Activated CD8-positive, alpha-beta memory T cell treated with anti-CD3 and anti-CD28 coated beads for 1 hour (primary cell): ENCODE measurements at places on chromosomes 4 and X.
A peak's percentile ranks its signal among the peaks of the same experiment; 100 is the strongest.

DNA sequence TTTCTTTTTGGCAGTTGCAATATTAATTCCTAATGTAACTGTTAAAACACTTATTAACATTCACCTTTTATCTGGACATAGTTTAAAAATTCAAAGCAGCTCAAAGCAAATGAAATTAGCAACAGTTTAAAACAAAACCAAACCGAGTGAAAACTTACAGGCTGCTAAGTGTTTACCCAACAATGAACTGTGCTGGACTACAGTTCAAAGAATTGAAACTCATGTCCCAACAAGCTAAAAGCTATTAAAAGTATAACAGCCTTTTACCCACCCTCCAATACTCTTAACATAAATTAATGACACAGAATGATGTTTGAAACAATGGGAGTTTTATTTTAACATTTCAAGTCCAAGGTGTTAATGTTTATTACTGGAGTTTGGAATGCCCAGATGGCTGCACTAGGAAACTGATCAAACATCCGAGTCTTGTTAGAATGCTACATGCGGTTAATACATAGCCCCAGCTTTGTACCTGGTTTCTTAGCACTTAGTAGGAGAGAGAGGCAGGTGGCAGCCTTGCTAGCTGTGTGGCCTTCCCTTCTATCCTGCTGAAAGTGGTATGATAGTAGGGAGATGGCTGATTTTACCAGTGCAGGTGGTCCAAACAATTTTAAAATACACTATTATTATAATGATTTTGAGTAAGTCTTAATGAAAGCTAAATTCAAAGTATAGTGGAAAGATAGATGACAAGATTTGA, 21.1 kb upstream of the FRYL start:
- DNase-seq: no peak

DNA sequence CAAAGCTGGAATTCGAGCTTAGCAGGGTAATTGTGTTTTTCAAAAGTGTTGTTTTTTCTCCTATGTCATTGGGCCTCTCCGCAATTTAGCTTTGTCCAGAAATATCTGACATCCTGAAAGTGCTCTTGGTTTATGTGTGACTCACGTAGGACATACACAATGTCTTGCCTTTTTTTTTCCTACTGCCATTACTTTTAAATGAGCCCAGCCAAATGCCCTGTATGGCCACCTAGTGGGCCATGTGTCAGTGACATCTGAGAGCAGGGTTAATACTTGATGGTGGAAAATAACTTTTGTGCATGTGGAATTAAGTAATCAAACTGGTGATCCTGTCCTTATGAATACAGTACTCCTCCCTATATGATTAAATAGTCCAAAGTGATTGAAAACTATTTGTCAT, 1411.1 kb upstream of the TENM3 start:
- no peak for DNase-seq

DNA sequence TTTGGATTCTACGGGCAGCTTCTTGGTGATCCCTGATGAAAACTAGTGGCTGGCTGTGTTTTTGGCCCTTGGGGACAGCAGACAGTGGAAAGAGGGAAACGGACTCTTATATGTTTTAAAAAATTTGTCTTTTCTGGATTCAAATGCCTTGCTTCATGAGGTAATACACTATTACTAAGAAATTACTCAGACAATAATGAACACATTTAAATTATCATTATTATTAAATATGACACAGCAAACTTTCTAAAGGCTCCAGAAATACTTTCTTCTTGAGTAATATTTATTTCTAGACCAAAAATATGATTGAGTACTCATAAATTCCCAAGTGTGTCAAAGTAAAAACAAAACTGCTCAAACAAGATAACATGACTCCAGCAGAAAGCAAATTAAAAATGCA, 520.7 kb upstream of the AADAT start:
- no peak for DNase-seq

GRCh38 chr4:154529728-154530519, 20.3 kb downstream of the PLRG1 start:
- DNase-seq: no peak

DNA sequence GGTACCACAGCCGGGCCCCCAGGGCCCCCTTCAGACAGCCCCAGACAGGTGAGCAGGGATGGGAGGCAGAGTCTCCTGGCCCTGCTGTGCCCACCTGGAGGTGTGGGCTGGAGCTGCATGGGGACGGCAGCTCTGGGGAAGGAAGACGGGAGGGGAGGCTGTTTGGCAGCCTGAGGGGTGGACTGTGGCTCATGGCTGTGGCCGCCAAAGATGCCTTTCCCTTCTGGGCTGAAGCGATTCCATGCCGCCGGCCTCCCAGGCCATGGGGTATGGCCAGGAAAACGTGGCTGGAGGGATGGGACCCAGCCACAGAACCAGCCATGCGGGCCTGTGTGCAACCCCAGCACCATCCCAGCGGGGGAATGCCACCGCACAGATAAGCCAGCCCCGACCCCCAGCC, 65.7 kb downstream of the FAM53A start:
- DNase-seq: no peak

GRCh38 chr4:81647388-81647787, 175.7 kb upstream of the RASGEF1B start:
- no peak for DNase-seq

DNA sequence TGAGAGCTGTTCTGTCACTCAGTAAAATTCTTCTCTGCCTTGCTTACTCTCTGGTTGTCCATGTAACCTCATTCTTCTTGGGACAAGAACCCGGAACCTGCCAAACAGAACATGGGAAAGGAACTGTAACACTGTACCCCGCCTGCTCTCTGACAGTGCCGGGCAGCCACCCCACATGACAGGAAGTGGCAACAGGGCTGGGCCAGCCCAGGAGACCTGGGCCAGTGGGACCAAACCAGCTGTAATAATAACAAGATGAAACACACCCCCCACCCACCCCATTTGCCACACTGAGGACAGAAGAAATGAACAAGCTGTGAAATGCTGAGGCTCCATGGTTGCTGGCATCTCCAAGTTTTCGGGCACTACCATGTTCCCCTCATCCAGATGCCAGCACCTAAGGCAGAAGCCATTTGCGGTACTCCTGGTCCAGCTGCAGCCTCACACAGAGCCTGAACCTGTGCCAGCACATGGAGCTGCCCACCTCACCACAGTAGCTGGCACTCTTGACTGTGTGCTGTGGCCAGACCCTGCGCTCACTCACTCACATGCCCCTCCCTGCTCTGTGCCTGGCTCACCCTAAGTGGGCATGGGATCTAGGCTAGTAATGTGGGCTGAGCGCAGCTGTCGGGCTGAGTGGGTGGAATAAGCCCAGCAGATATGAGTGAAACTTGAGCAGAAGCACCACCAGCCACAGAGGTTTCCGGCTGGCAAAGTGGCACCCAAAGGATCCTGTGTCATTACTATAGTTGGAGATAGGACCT, 126.2 kb upstream of the UGT8 start:
- DNase-seq: no peak

DNA sequence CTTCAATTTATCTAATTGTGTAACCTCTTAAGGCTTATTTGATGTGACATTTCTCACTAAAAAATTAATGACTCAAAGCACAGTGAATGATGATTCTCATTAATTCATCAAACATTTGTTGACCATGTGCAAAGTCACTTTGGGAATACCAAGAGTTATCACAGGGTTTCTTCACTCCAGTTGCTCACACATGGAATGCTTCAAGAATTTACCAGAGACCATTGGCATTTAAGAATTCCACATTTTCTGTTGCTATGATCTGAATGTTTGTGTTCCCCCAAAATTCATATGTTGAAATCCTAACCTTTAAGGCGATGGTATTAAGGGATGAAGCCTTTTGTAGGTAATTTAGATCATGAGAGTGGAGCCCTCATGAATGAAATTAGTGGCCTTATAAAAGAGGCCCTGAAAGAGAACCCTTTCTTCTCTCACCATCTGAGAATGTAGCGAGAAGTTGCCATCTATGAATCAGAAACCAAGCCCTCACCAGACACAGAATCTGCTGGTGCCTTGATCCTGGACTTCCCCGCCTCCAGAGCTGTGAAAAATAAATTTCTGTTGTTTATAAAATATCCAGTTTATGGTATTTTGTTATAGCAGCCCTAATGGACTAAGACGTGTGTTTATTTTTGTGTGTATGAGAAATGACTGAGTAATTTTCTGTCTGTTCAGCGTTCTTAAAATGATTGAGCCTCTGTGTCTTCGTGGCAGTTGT, 16.4 kb upstream of the SRPX start:
- DNase-seq: no peak

- no peak for DNase-seq
Measured at GRCh38 chr4:158586881-158587280, 65.2 kb downstream of the RXFP1 start.

DNA sequence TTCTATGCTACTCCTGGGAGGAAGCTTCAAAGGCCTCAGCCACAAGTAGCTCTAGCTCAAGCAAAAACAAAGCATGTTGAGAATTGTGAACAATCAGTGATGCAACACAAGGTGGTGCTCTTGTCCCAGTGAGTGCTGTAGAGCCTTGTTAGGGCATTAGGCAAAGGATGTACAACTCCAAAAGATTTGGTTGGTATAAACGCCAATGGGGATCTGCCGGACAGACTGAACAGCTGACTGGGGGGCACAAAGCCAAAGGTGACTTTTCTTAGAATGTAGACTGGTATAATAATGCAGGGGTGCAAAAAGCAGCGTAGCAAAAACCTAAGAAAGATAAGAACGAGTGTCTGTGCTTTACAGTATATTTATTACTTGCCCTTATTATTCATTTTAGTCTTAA, 62.6 kb upstream of the ALB start:
- no peak for DNase-seq

DNA sequence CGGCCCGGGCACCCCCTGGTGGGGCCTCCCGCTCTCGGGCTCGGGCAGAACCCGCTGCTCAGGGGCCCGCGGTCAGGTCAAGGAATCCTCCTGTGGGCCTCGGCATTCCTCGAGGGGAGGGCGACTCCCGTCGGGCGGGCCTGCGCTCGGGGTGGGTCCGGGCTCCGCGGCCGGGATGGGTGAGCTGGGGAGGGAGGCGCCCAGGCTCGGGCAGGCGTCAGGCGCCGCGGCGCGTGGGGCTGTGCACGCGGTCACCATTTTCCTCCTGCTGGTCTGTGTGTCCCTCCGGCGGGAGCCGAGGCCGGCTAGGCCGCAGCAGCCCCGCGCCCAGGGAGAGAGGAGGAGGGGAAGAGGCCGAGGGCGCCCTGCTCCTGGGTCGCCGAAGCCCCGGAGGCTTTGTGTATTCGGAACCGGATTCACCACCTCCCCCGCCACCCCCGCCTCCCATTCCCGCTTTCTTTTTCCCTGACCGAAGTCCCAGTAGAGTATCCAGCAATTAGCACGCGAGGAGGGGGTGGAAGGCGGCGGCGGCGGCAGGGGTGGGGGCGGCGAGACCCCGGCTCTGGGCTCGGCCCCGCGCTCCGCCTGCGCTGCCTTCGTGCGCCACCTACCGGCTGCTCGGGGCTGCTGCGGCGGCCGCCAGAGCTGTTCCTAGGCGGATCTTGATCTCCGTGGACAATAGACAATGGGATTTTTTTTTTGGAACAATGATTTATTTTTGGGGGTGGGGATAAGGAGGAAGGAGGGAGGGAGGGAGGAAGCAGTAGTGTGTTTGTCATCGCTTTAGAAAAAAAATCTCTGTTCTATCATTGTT, 99.0 kb upstream of the MAML3 start:
- DNase-seq: peak; percentile 50

- no peak for DNase-seq
Measured at GRCh38 chr4:159429693-159430035, 326.8 kb downstream of the RAPGEF2 start.

GRCh38 chrX:41180194-41180908, 95.1 kb downstream of the USP9X start:
- DNase-seq: peak; percentile 5

GRCh38 chr4:14787221-14787620, 215.1 kb upstream of the CPEB2 start:
- DNase-seq: no peak

- DNase-seq: no peak
Measured at GRCh38 chrX:112761242-112762207, 79.1 kb downstream of the AMOT start.

DNA sequence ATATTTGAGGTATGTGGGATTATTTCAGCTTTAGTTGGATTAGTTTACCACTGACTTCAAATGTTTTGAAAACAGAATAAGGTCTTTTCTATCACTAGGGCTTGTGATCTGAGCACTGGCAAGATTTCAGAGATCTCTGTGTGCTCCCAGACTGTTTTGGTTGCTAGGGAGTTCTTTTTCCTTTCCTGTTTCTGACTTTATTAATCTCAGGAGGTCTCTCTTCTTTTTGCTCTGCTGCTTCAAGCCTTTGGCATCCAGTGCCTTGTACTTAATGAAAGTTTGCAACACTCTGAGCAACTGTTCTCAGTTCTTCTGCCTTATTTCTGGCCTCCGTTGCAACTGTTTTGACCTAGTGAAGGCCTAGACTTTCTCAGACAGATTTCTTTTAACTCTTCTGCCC, 32.1 kb upstream of the PAQR3 start:
- no peak for DNase-seq

DNA sequence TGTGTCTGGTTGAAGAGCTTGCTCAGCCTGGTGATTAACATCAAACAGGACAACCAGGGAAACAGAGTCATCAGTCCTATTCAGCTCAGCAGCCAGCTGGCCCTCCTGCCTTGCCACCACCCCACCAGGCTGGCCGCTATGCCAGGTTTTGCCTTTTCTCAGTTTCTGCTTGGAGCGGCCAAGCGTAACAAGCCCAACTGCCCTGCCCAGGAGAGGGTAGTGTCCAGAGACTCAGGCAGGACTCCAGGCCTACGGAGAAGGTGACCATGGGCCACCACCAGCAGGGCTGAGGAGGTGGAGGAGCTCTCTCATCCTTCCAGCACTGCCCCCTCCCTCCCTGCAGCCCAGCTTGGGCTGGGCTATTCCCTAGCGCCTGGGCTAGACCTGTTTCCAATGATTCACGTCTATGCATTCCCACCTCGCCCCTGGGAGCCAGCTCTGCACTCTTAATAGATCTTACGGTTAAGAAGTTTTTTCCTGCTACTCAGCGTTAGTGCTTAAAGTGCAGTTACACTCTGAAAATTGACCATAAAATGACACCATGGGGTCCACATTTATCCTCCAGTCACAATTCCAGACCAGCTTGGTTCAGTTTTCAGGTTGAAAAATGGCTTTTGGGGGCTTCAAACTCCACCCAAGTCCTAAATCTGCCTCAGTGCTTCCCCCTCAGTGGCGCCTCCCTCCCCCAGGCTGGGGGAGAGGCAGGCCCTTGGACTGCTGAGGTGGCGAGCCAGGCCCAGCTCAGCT, 124.0 kb upstream of the PJA1 start:
- DNase-seq: no peak

DNA sequence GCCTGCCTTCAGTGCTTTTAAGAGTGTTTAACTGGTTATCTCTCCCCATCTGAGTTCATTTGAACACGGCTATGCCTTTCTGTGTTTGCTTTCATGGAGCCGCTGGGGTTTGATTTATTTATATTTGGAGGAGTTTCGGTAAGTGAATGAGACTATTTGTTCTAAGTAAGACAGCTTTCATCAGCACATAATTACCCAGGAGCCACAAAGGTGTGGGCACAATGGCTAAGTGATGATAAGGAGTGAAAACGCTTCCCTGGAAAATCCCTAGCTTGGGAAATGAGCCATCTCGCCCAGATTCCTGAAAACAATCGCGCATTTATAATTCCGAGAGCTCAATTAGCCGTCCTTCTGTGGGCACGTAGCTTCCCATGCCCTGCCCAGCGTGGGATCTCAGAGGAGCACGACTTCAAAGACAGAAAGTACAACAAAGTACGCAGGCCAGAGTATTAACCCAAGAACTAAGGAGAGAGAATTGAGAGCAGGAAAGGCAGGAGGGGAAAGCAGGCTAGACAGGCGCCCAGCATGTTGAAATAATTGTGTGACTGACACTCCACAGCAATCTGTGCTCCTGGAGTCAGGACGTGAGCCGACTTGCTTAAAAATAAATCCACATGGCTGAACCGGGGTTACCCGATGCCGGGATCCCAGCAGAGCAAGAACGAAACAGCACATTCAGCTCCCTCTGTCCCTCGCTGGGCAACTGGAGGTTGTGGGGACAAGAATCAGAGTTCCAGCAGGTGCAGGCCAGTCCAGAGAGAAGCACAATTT, 99.0 kb downstream of the DHRSX start:
- DNase-seq: no peak
